ENCODE measurements at places on chromosomes 7 and 10. TPM values are rescaled to one million over a fixed set of nuclear protein-coding genes. Genes with fewer than 3 reads are reported as not detected.

The NACAD gene
- total RNA-seq, result 0.16 TPM

The PHYHIPL gene
- not detected for total RNA-seq

The INMT gene
- 0.52 TPM for total RNA-seq

- DNase-seq, result no peak
Measured at GRCh38 chr7:45681596-45682357, 107.6 kb downstream of the ADCY1 start.

DNA sequence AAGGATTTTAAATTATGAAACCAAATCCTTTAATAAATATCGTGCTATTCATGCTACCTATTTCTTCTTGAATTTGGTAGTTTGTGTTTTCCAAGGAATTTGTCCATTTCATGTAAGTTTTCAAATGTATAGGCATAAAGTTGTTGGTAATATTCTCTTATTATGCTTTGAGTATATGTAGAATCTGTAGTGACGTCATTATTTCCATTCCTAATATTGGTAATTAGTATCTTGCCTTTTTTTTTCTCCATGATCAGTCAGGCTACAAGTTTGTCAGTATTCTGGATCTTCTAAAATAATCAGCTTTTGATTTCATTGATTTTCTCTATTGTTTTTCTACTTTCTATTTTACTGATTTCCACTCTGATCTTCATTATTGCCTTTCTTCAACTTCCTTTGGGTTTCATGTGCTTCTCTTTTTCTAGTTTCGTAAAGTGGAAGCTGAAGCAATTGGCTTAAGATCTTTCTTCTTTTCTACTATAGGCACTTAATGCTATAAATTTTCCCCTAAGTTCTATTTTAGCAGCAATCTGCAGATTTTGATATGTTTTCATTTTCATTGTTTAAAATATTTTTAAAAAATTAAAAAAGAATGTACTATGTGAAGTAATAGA is 156.5 kb upstream of the HDAC9 start:
- no peak for DNase-seq

The LFNG gene
- 153 TPM for total RNA-seq

GRCh38 chr7:122746948-122747347 is 44.2 kb upstream of the RNF148 start:
- no peak for DNase-seq

The ELFN1 gene
- not detected for total RNA-seq

DNA sequence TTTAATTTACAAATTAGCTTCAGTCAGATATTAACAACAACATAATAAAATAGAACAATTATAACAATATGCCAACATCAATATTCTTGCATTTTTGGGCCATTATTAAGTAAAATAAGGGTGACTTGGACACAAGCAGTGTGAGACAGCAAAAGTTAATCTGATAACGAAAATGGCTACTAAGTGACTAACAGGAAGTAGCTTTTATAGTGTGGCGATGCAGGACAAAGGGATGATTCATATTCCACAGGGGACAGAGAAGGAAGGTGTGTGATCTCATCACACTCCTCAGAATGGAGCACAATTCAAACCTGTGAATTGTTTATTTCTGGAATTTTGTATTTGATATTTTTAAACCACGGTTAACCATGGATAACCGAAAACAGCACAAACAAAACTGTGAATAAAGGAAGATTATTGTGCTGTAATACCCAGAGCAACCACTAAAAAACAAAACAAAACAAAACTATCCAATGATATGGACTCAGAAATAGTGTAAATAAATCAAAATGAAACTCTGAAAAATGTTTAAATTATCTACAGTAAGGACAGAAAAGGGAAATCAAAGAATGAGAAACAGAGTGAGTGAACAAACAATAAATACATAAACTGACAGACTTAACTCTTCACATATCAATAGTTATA is 66.9 kb upstream of the TFEC start:
- no peak for DNase-seq

The TUBB8 gene
- total RNA-seq, result not detected

The GARIN1A gene
- 3.6 TPM for total RNA-seq

- DNase-seq, result no peak
Measured at GRCh38 chr7:108010377-108010776, 7.4 kb upstream of the LAMB1 start.

GRCh38 chr10:43649185-43649523 is 473 bp upstream of the ZNF32 start:
- DNase-seq, result no peak

GRCh38 chr10:29353305-29353704 is 64.4 kb downstream of the LYZL1 start:
- no peak for DNase-seq

The DGKI gene
- total RNA-seq, result not detected

DNA sequence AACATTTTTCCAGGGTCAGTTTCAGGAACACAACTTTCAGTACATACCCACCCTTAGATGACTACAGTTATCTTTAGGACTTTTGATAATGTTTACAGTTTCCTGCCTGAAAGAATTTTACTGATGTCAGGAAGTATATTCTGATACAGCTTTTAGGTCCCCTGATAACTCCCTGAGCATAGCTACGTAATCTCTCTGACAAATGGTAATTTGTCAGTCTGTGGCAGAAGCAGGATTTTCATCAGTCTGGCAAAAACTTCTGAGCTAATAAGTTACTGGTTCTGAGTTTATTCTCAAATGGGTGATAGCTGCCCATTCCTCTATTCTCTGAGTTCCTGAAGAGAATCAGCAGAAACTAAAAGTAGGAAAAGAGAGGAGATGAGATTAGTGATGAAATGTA is 270.1 kb upstream of the MTPN start:
- no peak for DNase-seq

DNA sequence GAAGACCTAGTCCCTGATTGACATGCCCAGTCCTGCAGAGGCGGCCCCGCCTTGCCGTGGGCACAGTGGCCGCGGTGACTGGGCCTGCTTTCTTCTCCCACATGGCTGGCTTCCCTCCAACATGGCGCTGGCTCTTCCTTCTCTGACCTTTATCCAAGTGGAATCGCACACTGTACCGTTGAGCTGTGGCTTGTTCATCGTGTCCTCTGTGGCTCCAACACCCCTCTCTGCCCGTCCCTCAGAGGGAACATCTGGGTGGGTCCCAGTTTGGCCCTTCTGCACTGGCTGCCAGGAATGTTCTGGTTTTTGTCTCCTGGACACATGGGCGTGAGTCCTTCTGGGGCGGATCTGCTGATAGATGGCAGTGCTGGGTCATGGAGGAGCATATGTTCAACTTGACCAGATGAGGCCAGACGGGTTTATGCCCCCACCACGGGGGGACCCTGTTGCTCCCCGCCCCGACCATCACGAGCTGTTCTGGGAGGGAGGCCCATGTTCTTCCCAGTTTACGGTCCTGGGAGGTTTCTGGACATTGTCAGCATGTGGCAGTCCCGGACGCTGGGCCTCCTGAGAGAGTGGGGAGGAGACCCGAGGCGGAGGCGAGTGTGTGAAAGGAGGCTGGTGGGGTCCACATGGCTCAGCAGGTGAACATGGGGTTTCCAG is 63.5 kb downstream of the LHPP start:
- DNase-seq, result no peak

The GNGT1 gene
- total RNA-seq, result not detected

The PDK4 gene
- total RNA-seq, result 1.7 TPM

The NODAL gene
- total RNA-seq, result not detected

The PRF1 gene
- 16.8 TPM for total RNA-seq

GRCh38 chr10:44376472-44377099 is 8.3 kb downstream of the CXCL12 start:
- DNase-seq, result no peak

DNA sequence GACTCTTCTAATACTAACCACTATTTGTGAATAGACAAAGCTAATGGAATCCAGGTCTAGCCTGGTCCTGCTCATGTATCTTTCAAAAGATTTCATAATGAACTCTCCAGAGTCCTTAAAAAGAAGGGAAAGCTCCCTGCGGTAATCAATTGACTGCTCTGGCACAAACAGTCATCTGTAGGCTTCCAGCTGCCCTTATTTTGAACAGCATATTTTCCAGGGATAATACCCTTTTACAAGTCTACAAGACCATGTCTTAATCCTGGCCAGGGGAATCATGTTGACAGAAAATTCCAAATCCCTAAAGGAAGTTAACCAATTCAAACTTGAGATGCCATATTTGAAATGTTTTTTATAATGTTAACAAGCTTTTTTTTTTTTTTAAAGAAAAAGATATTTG is 34.6 kb downstream of the ADAM12 start:
- DNase-seq, result no peak

The MYH16 gene
- not detected for total RNA-seq

DNA sequence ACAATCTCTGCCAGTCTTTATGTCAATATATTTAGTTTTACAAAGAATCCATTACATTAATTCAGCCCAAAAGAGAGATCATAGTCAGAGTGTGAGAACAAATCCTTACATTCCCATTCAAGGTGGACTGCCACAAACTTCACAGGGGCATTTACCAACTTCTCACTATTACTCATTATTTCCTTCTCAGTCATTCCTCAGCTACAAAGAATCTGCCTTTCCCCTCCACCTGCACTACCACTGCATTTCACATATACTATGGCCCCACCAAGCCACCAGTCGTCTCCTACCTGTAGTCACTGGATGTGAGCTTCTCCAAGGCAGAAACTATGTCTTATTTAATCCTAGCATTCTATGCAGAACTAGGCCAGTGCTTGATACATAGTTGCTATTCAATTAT is 94.3 kb downstream of the USP6NL start:
- no peak for DNase-seq

All from naive thymus-derived CD8-positive, alpha-beta T cell (primary cell).